ENCODE measurements at places on chromosomes 12 and 14.

DNA sequence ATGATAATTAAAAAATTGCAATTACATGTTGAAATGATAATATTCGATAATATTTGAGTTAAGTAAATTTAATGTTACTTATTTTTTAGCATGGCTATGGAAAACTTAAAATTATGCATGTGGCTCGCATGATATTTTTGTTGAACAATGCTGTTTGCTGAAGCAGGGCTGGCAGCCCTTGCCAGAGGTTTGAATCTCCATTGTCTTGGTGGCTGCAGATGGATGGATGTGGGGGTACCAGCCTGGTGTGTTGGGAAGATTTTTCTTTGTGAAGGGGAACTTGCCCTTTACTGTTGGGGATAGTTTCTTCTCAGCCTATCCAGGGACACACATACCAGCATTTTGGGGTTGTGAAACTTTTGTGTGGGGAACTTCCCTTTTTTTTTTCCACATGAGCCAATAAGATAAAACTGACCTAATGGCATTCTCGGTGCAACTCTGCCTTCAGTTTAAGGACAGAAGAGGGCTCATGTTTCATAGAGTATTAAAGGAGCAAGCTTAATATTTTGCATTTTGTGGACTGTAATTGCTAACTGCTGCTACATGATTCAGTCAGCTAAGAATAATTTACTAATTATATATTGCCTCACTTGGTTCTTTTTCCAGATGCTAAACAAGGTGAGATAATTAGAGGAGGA, 8.8 kb downstream of the RASSF3 start:
- no peak for DNase-seq

- DNase-seq = no peak
Measured at GRCh38 chr12:45745861-45746277, 16.4 kb downstream of the ARID2 start.

- no peak for DNase-seq
Measured at GRCh38 chr12:130838284-130838950, 633 bp downstream of the STX2 start.

DNA sequence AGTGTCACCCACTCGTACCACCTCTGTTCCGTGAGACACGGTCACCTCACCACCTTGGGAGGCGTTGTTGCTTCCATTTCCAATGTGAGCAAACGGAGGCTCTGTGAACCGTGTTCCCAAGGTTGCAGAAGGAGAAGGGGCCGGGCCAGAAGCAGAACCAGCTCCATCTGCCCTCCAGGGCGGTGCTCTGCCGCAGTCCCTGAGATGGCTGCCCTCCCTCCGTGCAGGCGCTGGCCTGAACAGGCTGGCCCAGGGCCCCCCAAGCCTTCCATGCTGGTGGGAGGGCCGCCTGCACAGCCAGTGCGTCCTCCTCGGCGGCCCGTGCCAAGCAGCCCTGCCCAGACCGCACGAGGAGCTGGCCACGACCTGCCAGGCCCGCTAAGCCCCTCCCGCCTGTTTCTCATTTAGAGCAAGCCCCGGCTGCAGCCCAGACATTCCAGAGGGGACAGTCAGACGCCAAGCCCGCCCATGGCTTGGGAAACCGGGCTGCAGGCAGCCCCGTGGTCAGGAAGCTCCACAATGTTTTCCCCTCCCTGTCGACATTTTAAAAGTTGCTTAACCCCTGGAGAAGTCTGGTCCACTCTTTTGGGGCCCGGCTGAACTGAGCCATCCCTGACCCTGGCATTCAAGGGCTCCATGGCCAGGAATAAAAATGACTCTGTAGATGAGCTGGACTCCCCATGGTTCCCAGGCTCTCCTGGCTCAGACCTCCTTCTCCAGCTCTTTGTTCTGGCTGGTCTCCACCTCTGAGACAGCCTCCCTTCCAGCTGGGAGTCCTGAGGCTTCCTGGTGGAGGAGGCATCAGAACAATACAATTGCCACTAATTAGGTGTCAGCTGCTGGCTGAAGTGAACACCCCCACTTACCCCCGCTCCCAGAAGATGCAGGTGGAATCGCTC, 236.0 kb downstream of the BCL11B start:
- DNase-seq = no peak

DNA sequence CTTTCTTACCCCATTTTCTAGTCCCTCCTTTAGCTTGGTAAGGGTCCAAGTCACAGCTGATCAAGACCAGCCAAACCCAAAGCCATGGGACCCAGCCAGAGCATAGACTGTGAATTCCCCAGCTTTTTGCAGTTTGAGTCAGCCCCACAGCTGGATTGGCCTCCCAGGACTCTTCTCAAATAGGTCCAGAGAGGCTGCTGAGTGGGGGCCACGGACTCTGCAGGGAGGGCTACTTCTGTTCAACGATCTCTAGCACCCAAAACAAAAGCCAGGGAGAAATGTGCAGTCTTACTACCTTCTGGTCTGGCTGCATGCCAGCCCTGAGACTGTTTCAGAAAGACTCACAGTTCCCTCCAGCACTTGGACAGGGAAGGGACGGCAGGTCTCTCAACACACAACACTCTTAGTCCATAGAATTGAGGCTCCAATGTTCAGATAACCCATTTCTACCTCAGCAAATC, 1.6 kb downstream of the VDR start:
- no peak for DNase-seq

GRCh38 chr12:108621161-108621560, 12.5 kb downstream of the SELPLG start:
- no peak for DNase-seq

- no peak for DNase-seq
Measured at GRCh38 chr12:105261010-105261409, 25.0 kb upstream of the APPL2 start.

GRCh38 chr12:125861299-125862281, 796.4 kb downstream of the AACS start:
- no peak for DNase-seq

- DNase-seq = no peak
Measured at GRCh38 chr12:56948881-56949280, 8.5 kb downstream of the RDH16 start.

DNA sequence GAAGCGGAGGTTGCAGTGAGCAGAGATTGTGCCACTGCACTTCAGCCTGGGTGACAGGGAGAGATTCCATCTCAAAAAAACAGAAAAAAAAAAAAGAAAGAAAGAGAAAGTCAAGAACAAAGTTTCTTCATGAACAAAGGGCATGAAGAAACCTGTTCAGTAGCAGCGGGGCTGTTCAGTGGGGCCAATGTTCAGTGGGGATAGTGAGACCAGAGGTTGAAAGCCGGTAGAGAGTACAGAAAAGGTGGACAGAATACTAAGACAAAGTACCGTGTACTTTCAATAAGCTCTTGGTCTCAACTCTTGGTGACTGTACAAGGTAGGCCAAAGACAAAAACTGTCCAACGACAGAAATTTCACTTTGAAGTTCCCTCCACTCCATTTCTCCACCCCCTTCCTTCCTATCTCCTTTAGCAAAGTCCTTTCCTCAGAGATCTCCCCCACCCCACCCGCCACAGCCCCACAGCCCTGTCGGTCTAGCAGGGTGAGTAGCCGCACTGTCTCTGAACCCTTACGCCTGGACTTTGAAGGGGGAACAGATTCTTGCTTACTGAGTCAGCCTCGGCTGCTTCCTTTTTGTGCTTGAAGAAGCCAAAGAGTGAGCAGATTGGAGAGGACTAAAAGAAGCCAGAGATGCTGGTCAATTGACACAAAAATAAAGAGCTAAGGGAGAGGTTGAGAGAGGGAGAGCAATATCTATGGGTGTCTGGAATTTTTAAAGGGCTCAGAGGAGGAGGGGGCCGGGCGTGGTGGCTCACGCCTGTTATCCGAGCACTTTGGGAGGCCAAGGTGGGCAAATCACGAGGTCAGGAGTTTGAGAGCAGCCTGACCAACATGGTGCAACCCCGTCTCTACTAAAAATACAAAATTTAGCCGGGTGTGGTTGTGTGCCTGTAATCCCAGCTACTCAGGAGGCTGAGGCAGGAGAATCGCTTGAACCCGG, 44.2 kb upstream of the FOS start:
- no peak for DNase-seq

- no peak for DNase-seq
Measured at GRCh38 chr12:51393676-51394545, 2.7 kb upstream of the GALNT6 start.

- no peak for DNase-seq
Measured at GRCh38 chr14:69501423-69501838, 16.9 kb downstream of the PLEKHD1 start.

All from stimulated activated CD4-positive, alpha-beta T cell treated with anti-CD3 and anti-CD28 coated beads, TNF-alpha, amount 100 ng/mL, for 48 hours (primary cell).